ENCODE measurements at places on chromosomes 7 and 10.

DNA sequence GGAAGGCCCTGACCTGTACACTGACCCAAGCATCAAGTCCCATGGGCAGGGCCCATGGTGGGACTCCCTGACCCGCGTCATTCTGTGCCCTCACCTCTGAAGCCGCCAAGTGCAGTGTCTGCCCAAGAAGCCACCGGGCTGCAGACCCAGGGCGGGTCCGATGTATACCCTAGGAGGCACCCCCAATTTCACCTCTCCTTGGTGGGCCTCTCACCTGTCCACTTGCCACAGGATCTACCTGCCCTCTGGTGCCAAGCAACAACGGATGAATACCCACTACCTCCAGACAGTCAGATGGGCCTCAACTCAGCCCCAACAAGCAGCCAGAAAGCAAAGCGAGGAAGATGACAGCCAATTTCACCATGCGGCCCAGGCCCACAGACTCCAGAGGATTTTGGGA lies 92.6 kb downstream of the CTBP2 start:
- no peak for DNase-seq

GRCh38 chr7:80257756-80258155 lies 123.1 kb downstream of the GNAI1 start:
- DNase-seq: no peak

GRCh38 chr10:73717556-73717955 lies 19.6 kb upstream of the AGAP5 start:
- no peak for DNase-seq

- DNase-seq: no peak
These were observed at the start of gene GIMAP8 for GRCh38 chr7:150450491-150451001. Gene GIMAP8, plus strand, starts transcription at chr7:150450630. Its CDS starts 16,069 bp downstream, at chr7:150466699.

DNA sequence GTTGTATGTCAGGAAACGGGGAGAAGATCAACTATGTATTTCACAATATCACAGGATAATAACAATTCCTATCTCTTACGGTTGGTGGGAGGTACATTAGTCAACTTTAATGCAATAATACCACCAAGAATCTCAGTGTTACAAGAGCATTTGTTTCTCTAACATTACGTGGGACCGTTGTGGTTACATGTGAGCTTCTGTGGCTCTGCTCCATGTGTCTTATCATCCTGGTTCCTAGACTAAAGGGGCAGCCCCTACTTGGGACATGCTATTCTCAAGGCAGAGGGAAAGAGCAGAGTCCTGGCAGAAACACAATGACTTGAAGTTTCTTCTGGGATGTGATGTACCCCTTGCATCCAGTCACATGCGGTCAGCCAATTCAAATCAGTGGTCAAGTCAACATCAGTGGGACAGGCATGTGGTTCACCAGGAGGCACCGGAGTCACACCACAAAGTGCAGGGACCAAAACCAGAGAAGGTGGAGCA lies 2.5 kb upstream of the ZNF22 start:
- DNase-seq: no peak

DNA sequence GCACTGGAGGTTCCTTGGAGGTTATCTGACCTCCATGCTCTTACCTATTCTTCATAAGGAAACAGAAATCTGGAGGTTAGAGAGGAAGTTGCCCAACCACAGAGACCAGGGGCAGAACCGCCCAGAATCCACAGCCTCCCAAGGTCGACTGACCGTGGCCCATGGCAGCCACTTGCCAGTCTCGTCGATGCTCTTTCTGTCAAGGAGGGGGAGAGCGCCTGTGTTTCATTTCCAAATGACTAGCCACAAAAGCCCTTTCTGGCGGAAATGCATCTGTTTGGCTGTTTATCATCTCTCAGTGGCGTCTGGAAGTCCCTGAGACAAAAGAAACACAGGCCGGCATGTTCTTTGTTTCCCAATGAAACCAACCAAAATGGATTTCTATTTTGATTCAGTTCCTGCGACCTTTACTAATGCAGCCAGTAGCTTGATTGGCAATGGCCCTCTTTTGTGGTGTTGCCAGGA lies 2.9 kb downstream of the RAMP3 start:
- DNase-seq: no peak

DNA sequence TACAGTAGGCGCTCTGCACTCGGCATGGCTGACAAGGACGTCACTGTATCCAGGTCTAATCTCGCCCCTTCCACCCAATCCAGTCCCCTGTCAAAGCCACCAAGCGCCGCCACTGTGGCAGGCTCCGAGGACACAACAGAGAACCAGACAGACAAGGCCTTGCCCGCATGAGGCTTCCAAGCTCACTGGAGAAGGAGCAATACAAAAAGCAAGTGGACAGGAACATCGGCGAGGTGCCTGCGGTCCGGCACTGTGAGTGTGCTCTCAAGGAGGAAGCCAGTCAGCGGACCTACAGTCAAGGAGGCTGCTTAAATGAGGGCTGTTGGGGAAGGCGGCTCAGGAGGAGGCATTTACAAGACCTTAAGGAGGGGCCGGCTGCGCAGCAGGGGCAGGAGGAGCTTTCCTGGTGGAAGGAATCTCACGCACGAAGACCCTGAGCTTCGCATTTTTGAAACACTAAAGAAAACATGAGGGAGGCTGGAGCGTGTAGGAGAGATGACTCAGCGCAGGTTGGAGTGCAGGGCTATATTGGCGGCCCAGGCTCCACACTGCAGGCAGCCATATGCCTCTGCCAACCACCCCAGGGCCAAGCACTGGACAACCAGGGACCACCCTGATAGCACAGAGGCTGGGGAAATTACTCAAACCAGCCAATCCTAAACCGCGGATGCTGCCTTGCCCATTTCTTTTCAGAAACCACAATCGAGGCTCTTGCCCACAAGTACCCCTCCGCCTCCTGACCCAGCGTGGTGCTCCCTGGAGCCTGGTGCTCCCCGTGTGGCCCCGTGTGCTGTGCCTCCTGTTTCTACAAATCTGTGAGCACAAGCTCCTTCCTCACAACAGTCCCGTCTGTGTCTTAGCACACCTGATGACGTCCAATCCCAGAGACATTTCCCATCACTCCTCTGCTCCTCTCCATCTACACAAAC lies 28.9 kb downstream of the GNA12 start:
- DNase-seq: no peak

DNA sequence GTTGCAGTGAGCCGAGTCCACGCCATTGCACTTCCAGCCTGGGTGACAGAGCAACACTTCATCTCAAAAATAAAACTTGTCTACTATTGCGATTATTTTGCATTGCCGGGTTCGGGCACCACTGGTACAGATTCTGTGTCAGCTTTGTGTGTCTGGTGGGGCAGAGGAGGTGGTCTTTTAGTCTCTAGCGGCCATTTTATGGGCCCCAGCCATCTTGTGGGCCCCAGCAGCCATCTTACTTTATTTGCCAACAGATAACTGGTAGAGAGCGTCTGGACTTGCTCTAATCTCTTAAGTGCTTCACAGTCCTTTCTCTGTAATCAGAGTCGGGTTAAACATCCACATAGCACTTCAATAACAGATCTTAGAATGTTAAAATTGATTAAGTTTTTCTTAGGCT lies 4.9 kb downstream of the BUD23 start:
- DNase-seq: no peak

- no peak for DNase-seq
These were observed 257.2 kb downstream of the KIAA1217 start for GRCh38 chr10:24465891-24466818.

GRCh38 chr10:68900427-68901104 lies 549 bp upstream of the DDX50 start:
- no peak for DNase-seq

DNA sequence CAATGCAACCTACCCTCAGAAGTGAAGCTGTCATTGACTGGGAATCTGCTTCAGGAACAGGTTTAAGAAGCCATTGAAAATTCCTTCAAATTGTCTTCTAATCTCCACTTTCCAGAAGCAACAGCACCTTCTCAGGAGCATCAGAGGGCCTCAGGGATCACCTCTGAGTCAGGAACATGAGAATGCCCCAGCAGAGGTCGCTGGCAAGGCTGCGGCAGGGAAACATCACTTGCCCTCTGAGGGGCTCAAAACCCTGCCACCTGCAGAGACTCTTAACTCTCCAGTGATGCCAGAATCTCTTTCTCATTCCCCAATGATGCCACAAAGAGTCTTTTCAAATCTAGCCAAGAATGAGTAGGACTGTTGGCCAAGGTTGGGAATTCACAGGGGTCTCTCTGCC lies 5.9 kb upstream of the MAPK8 start:
- DNase-seq: no peak

GRCh38 chr7:142185801-142186200 lies 72.1 kb downstream of the PRSS58 start:
- no peak for DNase-seq

DNA sequence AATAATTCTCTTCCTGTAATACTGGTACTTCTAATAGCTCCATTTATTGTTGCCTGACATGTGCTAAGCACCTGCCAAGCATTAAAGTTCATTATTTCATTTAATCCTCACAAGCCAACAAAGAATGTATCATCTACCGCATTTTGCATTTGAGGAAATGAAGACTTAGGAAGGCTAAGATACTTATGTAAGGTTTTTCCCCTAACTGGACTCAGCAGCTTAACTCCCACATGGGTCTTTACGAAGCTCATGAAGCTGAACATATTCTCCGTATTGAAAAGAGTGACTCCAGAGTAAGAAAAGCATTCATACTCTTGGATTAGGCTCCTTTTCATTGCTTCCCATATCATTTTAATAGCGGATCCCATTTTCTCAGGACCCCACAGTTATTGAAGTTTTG lies 155.7 kb upstream of the TMEM72 start:
- DNase-seq: no peak

DNA sequence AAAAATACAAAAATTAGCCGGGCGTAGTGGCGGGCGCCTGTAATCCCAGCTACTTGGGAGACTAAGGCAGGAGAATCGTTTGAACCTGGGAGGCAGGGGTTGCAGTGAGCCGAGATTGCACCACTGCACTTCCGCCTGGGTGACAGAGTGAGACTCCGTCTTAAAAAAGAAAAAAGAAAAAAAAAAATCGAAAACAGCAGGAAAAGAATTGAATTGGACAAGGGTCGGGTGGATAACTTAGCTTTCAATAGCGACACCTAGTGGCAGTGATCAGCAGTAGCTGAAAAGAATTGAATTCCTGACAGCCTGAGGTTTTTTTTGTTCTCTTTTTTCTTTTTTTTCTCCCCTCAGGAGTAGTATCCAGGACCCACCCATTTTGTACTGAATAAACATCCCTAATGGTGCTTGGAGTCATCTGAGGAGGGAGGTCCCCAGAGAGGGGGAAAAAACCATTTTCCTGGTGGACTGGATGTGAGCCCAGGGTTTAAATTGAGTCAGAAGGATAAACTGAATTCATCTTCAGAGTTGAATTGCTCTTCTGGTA lies 55.1 kb downstream of the CYCS start:
- no peak for DNase-seq

- no peak for DNase-seq
These were observed 178.8 kb downstream of the CREB5 start for GRCh38 chr7:28591041-28591674.

DNA sequence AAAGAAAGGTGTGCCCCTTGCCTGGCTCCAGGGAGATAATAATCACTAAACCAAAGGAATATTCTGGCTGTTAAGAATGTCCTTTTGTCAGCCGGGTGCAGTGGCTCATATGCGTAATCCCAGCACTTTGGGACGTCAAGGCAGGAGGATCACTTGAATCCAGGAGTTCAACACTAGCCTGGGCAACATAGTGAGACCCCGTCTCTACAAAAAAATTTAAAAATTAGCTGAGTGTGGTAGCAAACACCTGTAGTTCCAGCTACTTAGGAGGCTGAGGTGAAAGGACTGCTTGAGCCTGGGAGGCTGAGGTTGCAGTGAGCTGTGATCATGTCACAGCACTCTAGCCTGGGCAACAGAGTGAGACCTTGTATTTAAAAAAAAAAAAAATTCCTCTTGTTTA lies 74.1 kb downstream of the HERC4 start:
- DNase-seq: no peak

DNA sequence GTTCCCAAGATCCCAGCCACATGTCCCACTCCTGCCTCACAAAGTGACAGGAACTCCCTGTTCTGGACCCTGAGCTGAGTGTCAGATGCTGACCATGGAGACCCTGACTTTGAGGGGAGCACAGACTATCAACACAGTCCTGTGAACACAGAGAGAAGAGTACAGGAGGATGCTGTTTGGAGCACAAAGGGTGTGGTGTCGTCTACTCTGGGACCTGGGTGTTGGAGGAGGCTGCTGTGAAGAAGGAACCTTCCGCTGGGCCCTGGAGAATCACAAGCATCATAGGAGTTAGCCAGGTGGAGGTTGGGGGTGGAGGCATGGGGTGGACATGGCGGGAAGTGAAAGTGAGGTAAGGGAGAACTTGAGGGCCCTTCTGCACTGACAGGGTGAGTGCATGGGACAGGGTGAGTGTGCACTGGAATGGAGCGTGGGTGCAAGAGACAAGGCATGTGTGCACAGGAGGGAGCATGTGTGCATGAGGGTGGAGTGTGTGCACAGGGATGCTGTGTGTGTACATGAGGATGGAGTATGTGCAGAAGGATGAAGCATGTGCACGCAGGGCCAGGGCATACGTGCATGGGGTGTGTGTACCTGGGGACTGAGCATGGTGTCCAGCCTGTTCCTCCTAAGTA lies 70.7 kb upstream of the ANTXRL start:
- no peak for DNase-seq

GRCh38 chr10:22483132-22483531 lies 137.8 kb downstream of the SPAG6 start:
- DNase-seq: no peak

DNA sequence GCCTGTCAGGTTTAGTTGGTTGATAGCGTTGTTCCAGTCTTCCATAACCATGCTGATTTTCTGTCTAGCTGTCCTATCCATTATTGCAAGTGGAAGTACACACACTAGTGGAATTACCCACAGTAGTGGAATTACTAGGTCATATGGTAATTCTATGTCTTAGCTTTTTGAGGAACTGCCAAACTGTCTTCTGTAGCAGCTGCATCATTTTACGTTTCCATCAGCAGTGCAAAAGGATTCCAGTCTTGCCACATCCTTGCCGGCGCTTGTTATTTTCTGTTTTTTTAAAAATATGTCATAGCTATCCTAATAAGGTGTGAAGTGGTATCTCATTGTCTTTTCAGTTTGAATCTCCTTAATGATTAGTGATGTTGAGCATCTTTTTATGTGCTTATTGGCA lies 17.2 kb upstream of the RHBDD2 start:
- no peak for DNase-seq

DNA sequence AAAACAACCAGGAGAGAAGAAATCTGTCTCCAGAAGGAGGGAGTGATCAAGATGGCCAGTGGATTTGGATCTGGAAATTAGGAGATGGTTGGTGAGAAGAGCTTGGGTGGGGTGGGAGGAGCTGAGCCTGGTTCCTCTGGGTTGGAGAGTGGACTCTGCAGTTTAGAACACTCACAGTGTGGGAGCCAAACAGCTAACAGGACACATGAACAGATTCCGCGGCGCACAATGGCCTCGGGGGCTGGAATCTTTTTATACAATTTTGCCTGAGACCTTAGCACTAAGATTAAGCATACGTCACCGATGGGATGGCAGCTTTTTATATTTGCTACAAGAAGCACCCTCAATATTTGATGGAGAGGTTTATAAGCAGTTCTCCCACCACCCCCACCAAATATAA lies 2.9 kb downstream of the ECHDC3 start:
- no peak for DNase-seq

DNA sequence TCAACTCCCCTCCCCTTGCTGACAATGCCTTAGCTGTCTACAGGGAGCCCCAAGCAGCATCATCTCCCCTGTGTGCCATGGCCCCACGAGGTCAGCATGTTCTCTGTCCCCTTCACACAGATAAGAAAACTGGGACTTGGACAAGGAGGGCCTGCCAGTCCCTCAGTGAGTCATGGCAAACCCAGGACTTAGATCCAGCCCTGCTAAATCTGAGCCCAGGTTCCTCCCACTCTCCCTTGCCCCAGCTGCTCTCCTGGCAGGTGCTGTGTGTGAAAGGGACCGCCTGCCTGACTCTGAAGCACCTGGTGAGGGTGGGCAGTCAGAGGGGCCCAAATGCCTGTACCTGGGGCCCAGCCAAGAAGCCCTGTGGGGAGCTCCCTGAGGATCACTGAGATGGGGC lies 7.4 kb downstream of the CRHR2 start:
- no peak for DNase-seq

Measured in stimulated activated CD4-positive, alpha-beta T cell treated with anti-CD3 and anti-CD28 coated beads, Interleukin-1b, Interleukin-23, amount 100 ng/mL, for 1 hour (primary cell).